ENCODE measurements at places on chromosomes 5 and 9.

GRCh38 chr5:55062039-55062779 lies 38.2 kb downstream of the GZMK start:
- DNase-seq = no peak

- no peak for DNase-seq
Observed at GRCh38 chr5:156802501-156802900, 47.6 kb upstream of the PPP1R2B start.

DNA sequence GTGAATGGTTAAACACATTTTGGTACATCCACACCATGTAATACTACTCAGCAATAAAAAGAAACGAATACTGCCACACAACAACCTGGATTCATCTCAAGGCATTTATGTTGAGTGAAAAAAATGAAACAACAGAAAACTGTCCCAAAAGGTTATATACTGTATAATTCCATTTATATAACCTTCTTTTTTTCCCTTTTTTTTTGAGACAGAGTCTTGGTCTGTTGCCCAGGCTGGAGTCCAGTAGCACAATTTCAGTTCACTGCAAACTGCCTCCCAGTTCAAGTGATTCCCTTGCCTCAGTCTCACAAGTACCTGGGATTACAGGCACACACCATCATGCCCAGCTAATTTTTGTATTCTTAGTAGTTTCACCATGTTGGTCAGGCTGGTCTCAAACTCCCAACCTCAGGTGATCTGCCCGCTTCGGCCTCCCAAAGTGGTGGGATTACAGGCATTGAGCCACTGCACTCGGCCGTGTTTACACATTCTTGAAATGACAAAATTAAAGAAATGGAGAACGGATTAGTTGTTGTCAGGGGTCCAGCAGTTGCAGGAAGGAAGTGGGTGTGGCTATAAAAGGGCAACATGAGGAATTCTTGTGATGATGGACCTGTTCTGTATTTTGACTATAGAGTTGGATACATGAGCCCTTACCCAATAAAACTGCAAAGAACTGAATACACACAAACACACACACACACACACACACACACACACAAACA lies 17.4 kb downstream of the PPP6C start:
- no peak for DNase-seq

DNA sequence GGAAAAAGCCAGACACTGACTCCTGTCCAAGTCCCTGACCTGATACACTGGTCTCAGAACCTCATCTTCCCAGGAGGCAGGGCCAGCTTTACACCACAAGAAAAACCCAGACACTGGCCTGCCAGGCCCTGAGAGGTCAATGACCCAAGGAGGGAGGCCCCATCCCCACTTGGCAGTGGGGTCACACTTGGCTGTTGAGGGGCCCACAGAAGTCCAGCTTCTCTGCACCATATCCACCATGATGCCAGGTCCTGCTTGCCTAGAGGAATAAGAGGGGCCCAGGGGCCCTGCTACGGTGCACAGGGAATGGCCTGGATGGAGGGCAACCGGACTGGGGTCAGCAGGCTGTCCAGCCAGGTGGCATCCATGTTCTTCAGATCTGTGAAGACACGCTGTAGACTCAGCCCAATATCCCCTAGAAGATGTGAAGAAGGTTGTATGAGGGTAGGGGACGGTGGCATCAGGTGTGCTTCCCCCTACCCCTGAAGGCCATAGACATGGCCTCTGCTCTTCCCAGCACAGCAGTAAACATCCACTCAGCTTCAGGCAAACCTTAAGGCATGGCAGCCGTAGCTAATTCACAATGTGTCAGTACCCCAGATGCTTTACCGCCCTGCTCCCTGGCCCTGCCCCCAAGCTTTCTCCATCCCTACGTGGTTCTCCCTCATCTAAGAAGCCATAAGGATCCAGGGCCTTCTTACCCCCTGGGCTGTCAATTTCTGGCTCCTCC lies 6.7 kb downstream of the IRF1 start:
- no peak for DNase-seq

- no peak for DNase-seq
Observed at GRCh38 chr5:172370648-172371545, 83.4 kb downstream of the SH3PXD2B start.

DNA sequence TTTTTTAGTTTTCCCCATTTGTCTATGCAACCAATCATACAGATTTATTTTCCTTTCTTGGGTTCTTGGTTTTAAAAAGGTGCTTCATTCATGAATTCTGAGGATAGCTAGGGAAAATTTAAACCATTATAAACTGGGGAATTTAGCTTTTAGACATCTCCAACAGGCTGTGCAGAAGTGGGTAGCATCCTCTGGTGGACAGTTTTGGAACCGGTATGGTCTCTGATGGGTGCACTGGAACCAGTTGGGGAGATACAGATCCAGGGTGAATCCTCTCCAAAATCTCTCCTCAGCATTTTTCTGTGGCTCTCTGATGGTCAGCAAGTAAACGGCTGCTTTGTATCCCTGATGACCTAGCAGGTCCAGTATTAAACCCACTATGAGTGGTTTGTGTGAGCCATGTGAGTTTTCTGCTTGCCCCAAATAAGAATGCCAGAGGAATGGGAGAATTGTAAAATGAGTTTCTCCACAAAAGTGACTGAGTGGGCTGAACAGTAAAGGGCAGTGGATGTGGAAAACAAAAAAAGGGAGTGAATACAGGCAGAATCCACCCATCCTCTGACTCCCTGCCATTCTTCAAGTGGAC lies 9.1 kb upstream of the DNAJC25 start:
- peak; percentile 76 for DNase-seq

DNA sequence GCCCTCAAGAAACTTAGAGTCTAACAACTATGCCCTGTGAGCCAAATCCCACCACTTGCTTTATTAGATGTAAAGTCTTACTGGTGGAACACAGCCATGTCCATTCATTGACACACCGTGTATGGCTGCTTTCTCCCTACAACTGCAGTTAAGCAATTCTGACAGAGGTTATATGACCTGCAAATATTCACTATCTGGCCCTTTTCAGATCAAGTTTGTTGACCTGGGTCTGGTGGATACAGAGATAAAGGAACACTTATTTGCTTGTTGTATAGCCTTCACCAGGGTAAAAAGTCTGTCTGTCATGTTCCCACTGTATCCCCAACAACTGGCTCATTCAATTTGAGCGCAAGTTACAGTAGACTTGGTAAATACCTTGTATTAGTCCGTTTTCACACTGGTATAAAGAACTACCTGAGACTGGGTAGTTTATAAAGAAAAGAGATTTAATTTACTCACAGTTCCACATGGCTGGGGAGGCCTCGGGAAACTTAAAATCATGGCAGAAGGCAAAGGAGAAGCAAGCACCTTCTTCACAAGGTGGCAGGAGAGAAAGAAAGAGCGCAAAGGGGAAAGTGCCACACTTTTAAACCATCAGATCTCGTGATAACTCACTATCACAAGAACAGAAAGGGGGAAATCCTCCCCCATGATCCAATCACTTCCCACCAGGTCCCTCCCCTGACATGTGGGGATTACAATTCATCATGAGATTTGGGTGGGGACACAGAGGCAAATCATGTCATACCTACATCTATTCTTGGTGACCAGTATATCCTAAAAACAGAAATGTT lies 27.9 kb downstream of the DEPDC1B start:
- peak; percentile 58 for DNase-seq

DNA sequence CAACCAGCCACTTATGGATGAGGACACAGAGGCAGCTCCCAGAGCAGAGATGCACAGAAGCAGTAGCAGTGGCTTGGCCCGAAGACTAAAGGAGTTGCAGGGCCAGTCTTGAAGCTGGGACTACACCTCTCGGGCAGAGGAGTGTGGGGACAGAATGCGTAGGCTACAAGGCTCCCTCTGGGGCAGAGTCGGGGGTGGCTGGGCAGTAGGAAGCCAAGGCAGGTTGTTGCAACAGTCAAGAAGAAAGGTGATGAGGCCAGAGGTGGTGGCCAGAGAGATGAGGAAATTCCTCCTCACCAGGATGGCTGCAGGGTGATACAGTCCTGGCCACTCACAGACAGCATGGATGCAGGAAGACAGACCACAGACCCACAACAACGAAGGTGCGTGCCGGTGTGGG lies 4.9 kb upstream of the N4BP3 start:
- no peak for DNase-seq

- DNase-seq = no peak
Observed at GRCh38 chr5:158482125-158482524, 617.6 kb downstream of the EBF1 start.

- DNase-seq = no peak
Observed at GRCh38 chr9:19493876-19494275, 85.1 kb downstream of the ACER2 start.

DNA sequence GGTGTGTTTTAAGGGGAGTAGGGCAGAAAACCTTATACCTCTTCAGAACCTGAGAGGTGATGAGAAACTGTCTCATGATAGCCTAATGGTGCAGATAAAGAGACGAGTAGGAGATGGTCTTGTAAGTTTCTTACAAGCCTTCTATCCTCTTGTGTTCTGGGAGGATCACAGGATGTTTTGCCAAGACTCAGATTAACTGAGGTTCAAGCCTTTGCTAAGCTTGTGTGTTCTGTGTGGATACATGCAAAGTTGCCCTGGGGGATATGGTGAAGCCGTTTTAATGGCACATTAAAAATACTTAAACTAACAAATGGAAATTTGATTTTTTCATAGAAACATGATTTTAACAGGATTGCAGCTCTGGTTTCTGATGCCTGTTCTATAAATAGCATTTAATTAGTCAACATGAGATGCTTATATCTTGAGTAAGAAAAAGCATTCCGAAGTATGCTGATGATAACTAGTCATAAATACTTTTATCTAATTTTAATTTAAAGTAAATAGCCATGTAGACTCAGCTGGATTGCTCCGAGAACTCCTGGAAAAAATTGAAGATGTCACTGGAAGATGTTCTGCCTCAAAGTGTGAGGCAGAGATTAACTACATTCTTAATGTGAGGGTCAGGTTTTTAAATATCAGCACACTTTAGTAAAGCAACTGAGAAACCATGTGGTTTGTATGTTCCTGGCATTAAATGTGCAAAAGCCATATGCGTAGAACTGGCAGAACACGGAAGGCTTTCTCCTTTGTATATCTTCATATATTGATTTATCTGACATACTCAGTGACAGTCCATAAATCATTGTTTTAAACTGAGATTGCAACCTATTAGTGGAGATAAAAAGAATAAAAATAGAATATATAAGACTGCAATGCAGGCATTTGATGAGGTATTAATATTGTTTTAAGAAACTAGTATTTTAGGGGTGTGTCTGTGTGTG lies 53.7 kb downstream of the IPO11 start:
- DNase-seq = no peak

GRCh38 chr9:127778280-127779135 lies at the start of gene SH2D3C:
TSS of gene SH2D3C (minus strand) at chr9:127778666. CDS start at chr9:127778627, 39 bp downstream.
- DNase-seq = no peak

- no peak for DNase-seq
Observed at GRCh38 chr9:134768332-134768708, 112.3 kb upstream of the FCN2 start.

GRCh38 chr5:133539818-133540217 lies 72.5 kb downstream of the FSTL4 start:
- DNase-seq = no peak

DNA sequence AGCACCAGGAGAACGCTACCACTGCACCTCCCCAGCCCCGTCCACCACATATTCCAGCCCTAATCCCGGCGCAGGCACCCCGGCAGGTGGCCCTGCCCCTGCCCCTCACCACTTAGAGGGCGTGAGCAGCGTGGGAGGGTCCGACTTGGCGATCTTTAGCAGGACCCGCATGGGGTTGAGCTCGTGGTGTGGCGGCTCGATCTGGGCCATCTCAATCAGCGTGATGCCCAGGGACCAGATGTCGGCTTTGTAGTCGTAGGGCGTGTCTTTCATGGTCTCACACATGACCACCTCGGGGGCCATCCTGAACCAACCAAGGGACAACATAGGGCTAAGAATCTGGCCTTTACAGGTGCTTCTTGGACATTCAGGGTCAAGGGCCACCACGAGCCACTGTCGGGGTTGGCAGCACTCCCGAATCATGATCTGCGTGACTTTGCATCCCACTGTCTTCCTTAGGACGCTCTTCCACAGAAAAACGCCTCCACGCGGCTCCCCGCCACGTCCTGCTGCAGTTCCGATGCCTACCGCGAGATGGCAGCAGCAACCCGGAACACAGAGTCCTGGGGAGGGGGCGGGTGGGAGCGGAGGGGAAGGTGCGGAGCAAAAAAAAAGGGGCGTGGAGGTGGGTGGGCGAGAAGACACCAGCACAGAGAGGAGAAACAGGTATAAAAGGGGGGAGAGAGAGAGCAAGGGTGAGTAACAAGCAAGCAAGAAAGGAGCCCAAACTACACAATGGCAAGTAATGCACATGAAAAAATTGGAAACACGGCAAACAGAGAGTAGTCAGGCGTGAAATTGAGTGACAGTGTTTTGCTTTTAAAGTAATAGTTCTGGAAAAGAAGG lies 81.3 kb downstream of the STK10 start:
- peak; percentile 70 for DNase-seq

DNA sequence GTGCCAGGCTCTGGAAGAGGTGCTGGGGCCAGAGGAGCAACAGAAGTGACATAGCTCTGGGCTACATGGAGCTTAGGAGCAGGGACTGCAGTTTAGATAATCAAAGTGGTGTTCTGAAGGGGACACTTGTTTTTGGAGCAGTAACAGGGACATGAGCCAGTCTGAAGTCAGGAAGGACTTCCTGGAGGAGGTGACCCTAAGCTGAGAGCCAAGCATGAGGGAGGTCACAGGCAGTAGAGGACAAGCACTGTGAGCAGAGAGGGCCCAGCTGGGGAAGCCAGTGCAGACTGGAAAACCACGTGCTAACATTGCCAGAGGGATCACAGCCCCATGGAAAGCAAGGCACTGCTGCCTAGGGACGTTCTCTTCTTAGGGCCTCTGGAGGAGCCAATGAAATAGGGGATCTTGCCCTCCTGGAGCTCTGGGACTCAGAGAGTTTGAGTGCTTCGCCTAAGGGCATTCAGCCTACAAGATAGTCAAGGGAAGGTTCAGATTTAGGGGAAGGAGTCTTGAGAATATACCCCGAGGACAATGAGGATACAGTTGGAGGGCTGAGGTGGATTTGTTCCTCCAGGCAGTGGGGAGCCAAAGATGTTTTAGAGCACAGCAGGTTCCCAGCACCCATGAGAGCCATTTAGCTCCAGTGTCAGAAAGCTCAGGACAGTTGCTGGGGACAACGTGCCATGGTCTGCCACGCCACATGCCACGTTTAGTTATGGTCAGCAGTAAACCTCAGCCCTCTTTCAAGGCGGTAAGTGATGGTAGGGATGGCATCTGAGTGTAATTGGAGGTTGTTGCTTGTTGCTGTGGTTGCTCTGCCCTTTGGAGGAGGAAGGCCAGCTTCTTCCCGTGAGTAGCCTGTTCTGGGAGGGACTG lies 40.5 kb upstream of the SH3PXD2B start:
- DNase-seq = no peak

- DNase-seq = no peak
Observed at GRCh38 chr5:31235381-31235780, 41.9 kb downstream of the CDH6 start.

DNA sequence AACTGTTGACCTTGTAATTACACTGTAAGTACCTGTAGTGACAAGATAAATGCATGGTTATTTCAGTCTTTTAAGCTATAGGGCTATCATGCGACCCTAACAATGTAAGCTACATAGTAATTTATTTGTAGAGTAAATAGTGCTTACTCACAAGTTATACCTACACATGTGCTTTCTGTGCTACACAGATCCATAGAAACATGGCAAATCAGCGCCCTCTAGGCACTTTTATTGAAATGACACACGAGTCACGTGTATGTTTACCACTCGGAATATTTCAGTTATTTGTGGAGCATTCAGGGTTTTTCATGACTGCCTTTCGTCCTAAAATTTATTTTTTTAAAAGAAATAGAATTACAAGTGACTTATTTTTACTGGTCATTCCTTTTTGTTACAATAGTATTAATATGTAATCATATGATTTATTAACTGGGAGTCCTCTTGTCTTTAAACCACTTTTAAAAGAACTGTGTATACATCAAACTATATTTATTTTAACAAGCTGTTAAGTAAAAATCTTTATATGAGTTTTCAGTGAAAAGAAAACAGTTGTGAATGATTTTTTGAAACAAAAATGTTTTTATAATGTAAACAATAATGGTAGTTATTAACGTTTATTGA lies 1242.3 kb upstream of the WWC1 start:
- DNase-seq = peak; percentile 42

Measured in HuH-7 (cell line).